Osteocyte (in vitro differentiated cells): ENCODE measurements at places on chromosomes 4 and X. TPM values are rescaled to one million over a fixed set of nuclear protein-coding genes. Genes with fewer than 3 reads are reported as not detected.

- DNase-seq: no peak
These were observed 51.2 kb upstream of the MTNR1A start for GRCh38 chr4:186606591-186606992.

GRCh38 chrX:70353514-70353913 is 63.6 kb downstream of the KIF4A start:
- no peak for DNase-seq

GPAT3 gene
- not detected in 2 replicates for total RNA-seq

DNA sequence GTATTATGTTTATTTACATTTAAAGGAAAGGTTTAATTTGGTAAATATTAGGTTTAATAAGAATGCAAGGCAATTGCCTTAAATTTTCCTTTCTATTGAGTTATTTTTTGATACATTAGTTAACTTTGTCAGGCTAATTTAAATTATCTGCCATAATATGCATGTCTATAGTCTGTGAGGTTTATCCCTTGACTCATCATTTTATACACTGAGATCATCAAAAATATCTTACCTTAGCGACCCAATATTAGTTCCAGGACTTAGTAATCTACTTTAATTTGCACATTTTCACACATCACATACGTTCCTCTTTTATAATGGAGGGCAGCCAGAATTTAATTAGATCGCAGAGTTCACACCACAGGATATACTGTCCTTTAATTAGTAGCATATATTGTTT is 999.5 kb upstream of the GRID2 start:
- DNase-seq: no peak

HGFAC gene
- 0.50 and 0.54 TPM in 2 replicates for total RNA-seq

DNA sequence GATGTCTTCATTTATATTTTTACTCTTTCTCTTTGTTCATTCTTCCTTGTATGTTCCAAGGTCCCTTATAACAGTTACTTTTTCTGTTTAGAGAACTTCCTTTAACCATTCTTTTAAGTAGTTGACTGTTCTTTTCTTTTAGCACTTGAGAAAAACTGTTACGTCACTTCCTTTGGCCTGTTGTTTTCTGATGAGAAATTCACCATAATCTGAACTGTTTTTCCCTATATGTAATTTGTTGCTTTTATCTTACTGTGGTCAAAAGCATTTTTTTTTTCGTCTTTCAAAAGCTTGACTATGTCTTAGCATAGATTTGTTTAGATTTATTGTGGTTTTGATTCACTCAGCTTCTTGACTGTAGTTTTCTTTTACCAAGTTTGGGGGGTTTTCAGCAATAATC is 1660.3 kb upstream of the PCDH10 start:
- DNase-seq: no peak

DNA sequence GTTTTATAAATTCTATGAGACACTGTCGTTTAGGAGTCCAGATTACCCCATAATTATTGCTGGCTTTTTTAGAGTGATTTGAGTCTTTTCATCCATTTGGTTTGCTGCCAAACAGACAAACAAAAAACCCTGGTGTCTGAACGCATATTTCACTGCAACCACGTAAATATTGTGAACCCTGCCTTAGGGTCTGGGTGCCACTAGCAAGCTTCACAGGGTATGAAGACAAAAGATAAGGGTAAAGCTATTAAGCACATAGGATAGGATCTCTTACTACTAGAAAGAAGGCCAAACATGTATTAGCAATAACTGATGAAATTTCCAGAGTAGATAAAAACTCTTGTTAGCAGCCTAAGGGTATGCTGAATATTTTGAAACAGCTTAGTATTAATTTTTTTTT is 143.3 kb downstream of the BANK1 start:
- DNase-seq: no peak

GRCh38 chr4:138953961-138954371 is 61.6 kb upstream of the NOCT start:
- DNase-seq: no peak

DNA sequence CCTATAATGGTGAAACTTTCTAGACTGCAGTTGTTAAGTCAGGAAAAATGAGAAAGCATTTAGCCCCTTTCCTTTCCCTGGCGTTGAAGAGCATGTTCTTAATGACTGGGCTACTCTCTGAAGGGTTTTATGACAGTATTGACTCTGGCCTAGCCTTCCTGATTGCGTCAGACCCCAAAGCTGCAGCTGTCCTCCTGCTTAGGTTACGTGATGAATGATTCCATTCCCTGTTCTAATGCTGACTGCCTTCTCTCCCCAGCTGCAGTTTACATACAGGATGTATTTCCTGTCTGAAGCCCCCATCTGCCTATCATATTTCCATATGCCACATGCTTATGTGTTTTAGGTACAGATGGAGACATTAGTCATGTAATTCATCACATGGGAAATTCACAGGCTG is 105.8 kb upstream of the EGFL6 start:
- DNase-seq: no peak

DNA sequence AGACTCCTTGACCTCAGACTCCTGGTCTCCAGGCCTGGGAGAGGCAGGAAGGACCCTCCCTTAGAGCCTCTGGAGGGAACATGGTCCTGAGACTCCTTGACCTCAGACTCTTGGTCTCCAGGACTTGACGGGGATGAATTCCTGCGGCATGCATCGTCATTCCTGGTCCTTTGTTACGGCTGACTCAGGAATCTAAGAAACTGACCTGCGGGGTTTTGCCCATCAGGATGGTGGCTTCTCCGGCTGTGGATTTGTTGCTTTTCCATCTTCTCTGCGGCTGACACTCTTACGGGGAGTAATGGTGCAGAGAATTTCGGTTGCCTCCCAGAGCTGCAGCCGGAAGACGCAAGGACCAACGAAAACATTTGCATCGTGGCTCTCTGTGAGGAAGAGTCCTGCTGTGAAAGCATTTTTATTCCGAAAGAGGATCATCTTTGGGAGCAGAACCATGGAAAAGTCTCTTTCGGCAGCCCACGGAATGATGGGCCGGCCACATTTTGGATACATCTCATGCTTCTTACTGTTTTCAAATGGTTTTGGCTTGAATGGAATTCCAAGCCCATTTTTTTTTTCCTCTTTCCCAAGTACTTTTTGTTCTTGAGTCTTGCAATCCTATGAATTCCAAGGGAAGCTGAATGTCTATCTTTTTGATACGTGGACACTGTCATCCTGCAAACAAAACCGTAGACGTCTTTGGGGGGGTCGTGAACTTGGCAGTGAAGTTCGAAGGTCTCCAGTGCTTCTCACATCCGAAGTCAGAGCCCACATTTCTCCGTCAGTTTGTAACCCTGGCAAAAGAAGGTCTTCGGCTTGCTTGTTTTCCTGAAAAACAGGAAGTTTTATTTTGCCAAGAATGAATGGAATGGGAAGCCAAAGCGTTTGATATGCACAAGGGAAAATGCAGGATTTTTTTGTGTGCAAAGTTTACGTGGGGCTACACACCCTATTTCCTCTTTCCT is 36.5 kb downstream of the SHOX start:
- no peak for DNase-seq

SFRP2 gene
- total RNA-seq: 87.7 and 102 TPM in 2 replicates

ARHGAP24 gene
- 29.3 and 29.6 TPM in 2 replicates for total RNA-seq

DNA sequence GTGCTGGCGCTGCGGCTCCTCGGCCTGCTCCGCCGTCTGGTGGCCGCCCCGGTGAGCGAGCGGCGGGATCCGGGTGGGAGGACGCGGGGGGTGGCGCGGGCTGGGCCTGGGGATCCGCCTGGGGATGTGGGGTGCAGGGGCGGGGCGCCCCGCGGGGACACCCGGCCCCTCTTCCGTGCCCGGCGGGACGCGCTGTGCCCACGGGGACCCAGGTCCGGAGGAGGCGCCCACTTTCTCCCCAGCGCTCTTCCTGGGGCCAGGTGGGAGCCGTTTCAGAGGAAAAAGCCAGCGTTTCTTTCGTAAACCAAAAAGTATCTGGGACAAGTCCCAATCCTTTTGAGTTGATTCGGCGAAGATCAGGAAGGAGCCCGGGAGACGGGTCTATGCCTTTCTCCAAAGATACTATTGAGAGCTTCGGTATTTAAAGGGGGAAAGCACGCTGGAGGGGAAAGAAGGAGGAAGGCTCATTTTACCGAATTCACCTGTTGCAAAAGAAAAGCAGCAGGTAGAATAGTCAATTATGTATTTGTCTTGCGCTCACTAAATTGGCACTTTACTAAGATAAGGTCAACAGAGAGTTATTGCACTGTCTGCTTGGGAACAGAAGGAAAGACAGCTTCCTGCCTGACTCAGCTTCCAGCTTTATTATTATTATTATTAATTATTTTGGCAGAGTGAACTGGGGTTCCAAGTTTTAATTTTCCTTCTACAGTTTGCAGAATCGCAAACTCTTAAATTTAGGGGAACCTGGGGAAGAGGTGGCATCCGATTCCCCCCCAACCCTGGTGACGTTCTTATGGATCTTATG is 81.5 kb upstream of the CD99 start:
- DNase-seq: peak; percentile 10

DNA sequence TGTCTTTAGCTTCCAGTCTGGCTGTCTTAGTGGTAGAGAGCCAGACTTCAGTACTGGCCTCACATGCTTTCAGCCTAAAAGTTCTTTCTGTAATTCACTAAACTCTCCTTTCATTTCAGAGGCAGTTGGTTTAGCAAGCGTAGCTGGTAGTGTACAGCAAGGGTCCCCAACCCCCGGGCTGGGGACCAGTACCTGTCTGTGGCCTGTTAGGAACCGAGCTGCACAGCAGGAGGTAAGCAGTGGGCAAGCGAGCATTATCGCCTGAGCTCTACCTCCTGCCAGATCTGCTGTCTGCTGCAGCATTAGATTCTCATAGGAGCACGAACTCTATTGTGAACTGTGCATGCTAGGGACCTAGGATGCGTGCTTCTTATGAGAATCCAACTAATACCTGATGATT is 72.0 kb downstream of the QRFPR start:
- no peak for DNase-seq

DNA sequence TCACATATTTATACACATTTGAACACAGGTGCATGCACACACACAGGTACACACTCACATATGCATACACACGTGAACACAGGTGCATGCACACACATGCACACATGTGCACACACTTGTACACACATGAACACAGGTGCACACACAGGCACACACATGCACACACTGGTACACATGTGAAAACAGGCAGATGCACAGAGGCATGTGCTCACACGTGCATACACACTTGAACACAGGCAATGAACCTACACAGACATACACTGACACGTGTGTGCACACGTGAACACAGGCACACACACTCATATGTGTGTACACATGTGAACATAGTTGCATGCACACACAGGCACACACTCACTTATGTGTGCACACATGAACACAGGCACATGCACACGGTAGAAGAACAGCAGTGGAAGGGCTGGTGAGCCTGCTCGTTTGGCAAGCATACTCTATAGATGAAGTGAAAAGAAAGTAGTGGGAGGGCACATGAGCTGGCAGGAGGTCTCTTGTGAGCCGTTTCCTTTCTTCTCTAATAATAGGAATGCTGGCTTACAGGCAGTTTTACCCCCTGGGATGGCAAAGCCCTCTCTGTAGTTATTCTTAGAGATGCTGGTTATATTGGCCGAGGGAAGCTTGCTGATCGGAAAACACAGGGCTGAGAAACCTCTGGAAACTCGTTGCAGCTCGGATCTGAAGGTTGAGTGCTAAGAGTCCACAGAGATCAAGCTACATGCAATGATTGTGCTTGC is 279.6 kb upstream of the CLNK start:
- DNase-seq: no peak

FGFBP2 gene
- not detected in 2 replicates for total RNA-seq

UPF3B gene
- 8.3 and 12.4 TPM in 2 replicates for total RNA-seq

PCSK1N gene
- total RNA-seq: 13.1 and 14.8 TPM in 2 replicates

DNA sequence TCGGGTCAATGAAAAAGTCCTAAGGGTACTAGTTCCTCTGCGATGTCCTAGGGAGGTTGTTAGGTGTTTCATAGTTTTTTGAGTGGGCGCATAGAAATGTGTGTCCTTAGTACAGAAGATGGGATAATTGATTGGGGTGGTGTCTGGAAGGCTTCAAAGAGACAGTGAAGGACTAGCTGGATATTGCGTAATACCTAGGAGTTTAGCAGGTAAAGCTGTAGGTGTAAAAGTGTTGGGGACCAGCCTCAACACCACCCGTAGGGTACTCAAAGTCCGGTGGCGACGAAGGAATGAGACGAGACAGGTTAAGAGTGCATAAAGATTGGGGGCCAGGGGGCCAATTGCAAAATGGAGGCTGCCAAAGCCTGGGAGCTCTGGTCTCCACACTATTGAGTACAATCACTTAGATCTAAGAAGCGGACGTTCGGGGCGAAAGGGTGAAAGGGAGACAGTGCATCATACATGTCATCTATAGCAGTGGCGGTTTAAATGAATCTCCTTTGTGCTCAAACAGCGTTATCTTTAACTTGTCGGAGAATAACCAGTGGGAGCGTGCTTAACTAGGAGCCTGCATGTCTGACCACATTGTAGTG is 1.0 kb downstream of the TRMT44 start:
- no peak for DNase-seq

GRCh38 chrX:155216940-155217440 is 730 bp downstream of the VBP1 start:
- no peak for DNase-seq

GLUD2 gene
- total RNA-seq: 0.31 and 0.40 TPM in 2 replicates

- DNase-seq: no peak
These were observed 293.6 kb upstream of the TRAM1L1 start for GRCh38 chr4:117378942-117379341.

- DNase-seq: no peak
These were observed 208.4 kb upstream of the TRAM1L1 start for GRCh38 chr4:117293784-117294183.

GAGE12H gene
- not detected in 2 replicates for total RNA-seq

GRCh38 chrX:135581496-135581895 is 61.0 kb downstream of the INTS6L start:
- no peak for DNase-seq

DNA sequence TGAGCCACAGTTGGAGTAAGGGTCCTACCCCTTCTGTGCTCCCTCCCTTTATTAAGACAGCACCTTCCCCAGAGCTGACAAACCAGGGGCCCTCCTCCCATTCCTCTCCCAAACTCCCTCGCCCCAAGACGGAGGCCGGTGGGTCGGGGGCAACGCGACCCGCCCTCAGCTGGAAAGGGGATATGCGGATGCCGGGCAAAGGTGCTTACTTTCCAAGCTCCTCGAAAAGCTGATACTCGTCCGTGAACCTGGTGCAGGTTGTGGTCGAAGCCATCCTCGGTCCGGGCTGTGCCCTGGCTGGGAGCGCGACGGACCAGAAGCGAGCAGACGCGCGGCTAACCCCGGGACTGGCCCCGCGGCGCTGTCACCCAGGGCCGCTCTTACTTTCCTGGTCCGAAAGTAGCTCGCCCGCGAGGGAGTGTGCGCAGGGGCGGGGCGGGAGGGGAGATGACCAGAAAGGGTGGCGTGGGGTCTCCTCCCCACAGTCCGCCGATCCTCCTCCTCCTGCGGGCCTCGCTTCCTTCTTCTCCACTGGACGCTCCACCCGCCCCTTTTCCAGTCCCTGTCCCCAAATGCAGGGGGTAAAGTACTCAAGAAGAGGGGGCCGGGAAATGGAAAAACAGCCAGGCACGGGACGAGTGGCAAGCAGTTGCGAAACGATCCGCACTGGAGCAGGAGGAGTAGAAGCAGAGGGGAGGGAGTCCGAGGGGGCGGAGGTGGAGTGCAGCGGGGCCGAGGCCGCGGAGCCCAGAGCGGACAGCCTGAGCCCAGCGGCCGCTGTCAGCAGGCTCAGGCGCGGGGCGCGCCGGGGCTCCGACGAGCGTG is 531 bp downstream of the CAMK2D start:
- DNase-seq: peak; percentile 87

BTK gene
- total RNA-seq: not detected in 2 replicates

AMER1 gene
- total RNA-seq: 4.8 and 5.0 TPM in 2 replicates
